Activated naive CD8-positive, alpha-beta T cell treated with anti-CD3 and anti-CD28 coated beads for 36 hours (primary cell): ENCODE measurements at places on chromosomes 5 and 9. TPM values are rescaled to one million over a fixed set of nuclear protein-coding genes. Genes with fewer than 3 reads are reported as not detected.

GRCh38 chr5:11801061-11801460 lies 103.2 kb downstream of the CTNND2 start:
- no peak for DNase-seq
- H3K27me3 ChIP-seq = no peaks in the 10 kb centered on the region
- no peaks in the 10 kb centered on the region for H3K36me3 ChIP-seq
- no peaks in the 10 kb centered on the region for H3K4me1 ChIP-seq

GRCh38 chr5:40171971-40172370 lies 507.7 kb upstream of the PTGER4 start:
- H3K27ac ChIP-seq = no peak overlapping the region
- no peaks in the 10 kb centered on the region for H3K4me1 ChIP-seq
- H3K27me3 ChIP-seq = no peaks in the 10 kb centered on the region
- H3K4me3 ChIP-seq = no peak overlapping the region

- H3K4me1 ChIP-seq = peaks cover 66% of the 10 kb centered on the region
- H3K27me3 ChIP-seq = no peaks in the 10 kb centered on the region
- H3K4me3 ChIP-seq = no peak overlapping the region
- H3K36me3 ChIP-seq = peaks cover 53% of the 10 kb centered on the region
- peak overlapping the region; percentile 38 for H3K27ac ChIP-seq
- no peak for DNase-seq
Measured at GRCh38 chr5:132414634-132415378, 45.3 kb downstream of the SLC22A5 start.

- peaks cover 11% of the 10 kb centered on the region for H3K27me3 ChIP-seq
- H3K4me3 ChIP-seq = no peak overlapping the region
- no peaks in the 10 kb centered on the region for H3K4me1 ChIP-seq
- DNase-seq = no peak
Measured at GRCh38 chr9:91547081-91547480, 123.4 kb upstream of the NFIL3 start.

DNA sequence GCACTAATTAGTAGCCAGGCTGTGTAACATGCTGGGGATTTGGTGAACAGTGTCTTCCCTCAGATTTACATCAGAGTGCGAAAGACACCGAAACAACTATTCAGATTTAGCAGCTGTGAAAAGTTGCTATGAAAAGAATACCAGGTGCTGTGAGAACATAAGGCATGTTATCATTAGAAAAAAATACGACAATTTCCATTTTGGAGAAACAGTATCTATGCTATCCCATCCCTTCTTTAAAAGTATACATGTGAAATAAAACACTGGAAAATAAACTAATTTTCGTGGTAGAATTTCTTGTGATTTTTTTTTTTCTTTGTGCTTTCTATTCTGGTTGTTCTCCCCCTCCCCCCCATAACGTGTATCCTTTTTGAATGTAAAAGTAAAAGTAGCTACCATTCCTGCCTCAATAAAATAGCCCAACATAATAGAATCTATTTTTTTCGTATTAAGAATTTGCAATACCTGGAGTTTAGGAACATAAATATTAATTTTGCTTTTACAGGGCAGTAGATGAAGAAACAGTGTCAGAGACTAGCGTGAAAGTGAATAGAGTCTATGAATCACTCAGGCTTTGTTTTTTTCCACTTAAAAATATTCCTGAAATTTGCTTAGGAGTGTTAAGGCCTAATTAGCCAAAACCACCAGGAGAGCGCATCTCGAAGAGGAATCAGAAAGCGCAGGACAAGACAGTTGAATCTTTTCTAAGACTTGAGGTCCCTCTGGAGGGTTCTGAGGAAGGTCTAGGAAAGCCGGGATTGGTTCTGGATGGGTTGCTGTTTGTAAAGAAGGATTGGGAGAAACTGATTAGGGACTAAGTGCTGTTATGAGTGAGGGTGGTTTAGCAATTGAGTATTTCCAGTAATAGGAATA lies 813 bp upstream of the SLU7 start:
- H3K4me1 ChIP-seq = peaks cover 58% of the 10 kb centered on the region
- no peak for DNase-seq
- no peaks in the 10 kb centered on the region for H3K27me3 ChIP-seq
- H3K36me3 ChIP-seq = peaks cover 20% of the 10 kb centered on the region
- H3K27ac ChIP-seq = peak overlapping the region; percentile 92

- H3K27ac ChIP-seq = no peak overlapping the region
- peaks cover 42% of the 10 kb centered on the region for H3K4me1 ChIP-seq
- H3K27me3 ChIP-seq = peaks cover 8% of the 10 kb centered on the region
- H3K4me3 ChIP-seq = no peak overlapping the region
Measured at GRCh38 chr9:97924386-97924785, 2.1 kb upstream of the TRMO start.

GRCh38 chr5:106699198-106699597 lies 971.5 kb downstream of the EFNA5 start:
- DNase-seq = no peak
- H3K27me3 ChIP-seq = no peaks in the 10 kb centered on the region
- no peak overlapping the region for H3K27ac ChIP-seq
- H3K36me3 ChIP-seq = no peaks in the 10 kb centered on the region

DNA sequence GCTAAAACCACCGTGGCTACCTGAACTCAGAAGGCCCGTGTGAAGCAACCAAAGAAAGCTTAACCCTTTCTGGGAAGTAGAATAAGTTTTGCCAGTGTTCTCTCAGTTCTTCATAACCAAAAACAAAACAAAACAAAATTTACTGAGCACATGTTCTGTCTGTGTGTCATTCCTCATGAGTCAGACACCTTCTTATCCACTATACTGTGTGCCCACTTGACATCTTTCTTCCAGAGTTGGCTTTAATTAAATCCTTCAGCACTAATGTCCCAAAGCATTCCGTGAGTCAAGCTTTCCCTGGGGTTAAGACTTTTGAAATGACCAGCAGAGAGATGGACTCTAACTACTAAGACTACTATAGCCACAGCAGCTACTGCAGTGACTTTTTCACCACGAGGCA lies 61.3 kb downstream of the GLIS3 start:
- H3K27ac ChIP-seq = peak overlapping the region; percentile 71
- H3K4me1 ChIP-seq = peaks cover 50% of the 10 kb centered on the region
- no peak for DNase-seq
- H3K36me3 ChIP-seq = peaks cover 7% of the 10 kb centered on the region

GRCh38 chr9:84758817-84759216 lies 89.3 kb downstream of the NTRK2 start:
- peaks cover 8% of the 10 kb centered on the region for H3K4me1 ChIP-seq
- no peak overlapping the region for H3K4me3 ChIP-seq
- peaks cover 22% of the 10 kb centered on the region for H3K27me3 ChIP-seq
- peak overlapping the region; percentile 69 for H3K27ac ChIP-seq
- no peaks in the 10 kb centered on the region for H3K36me3 ChIP-seq

DNA sequence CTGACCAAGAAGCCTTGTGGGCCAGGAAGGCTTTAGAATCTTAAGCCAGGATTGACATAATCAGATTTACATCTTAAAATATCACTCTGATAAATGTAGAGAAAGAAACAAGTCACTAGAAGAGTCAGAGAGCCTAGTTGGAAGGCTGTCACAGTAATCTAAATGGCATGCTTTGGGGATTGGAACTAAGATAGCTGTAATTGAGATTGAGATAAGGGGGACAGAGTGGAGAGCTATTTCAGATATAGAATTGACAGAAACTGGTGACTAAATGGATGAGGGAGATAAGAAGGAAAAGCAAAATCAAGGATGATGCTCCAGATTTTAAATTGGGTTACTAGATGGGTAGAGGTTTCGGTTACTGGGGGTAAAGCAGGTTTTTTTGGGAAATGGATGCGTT lies 100.5 kb downstream of the XRCC4 start:
- no peaks in the 10 kb centered on the region for H3K27me3 ChIP-seq
- H3K4me3 ChIP-seq = no peak overlapping the region
- no peaks in the 10 kb centered on the region for H3K4me1 ChIP-seq

DNA sequence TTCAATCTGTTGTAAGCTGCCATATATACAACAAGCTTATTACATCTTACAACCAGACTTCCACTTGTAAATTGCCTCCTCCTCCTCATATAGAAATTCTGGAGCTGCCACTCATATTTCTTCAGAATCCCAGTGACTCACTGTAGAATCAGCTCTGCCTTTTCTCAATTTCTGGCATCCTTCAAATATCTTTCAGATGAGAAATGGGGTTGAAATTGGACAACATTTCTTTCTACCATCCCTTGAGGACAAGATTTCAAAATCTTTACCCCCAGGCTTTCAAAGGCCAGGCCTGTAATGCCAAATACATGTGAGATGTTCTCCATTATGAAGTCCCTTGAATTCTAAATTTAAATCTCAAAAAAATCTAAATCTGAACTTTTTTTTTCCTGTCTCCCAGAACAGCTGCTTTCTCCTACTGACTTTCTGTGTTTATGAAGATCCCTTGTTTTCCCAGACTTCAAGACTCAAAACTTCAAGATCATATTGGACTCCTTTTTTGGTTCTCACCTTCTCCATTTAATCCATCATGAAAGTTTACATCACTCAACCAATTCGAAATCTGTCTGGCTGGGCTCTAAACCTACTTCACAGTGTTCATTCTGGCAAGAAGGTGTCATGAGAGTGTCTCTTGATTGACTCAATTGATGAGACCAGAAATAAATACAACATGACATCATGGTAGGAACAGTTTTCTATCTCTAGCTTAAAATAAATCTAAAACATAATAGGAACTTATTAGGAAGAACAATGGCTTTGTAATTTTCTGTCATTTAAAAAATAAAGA lies 109.8 kb downstream of the HMHB1 start:
- H3K27me3 ChIP-seq = peaks cover 7% of the 10 kb centered on the region
- no peak overlapping the region for H3K27ac ChIP-seq
- peaks cover 7% of the 10 kb centered on the region for H3K4me1 ChIP-seq
- H3K4me3 ChIP-seq = no peak overlapping the region

DNA sequence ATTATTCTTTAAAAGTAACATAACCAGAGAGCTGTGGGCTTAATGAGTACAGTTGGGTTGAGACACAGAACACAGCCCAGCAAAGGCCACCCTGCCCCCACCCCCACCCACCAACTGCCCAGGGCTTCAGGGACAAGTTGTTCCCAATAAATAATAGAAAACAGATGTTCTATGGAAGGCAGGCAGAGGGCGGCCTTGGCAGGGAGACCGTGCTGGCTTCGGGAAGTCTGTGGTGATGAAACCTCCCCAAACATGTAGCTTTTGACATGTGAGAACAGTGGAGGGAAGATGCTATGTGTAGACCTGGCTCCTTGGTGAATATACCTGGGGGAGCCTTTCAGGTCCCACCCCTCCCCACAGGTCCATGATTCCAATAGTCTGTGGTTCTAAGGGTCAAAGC lies 10.0 kb downstream of the TRAF1 start:
- peak overlapping the region; percentile 69 for H3K4me3 ChIP-seq
- DNase-seq = no peak
- no peaks in the 10 kb centered on the region for H3K27me3 ChIP-seq
- H3K36me3 ChIP-seq = peaks cover 94% of the 10 kb centered on the region
- H3K27ac ChIP-seq = peak overlapping the region; percentile 88

GRCh38 chr9:25449503-25449902 lies 228.7 kb downstream of the TUSC1 start:
- no peak overlapping the region for H3K27ac ChIP-seq
- H3K27me3 ChIP-seq = no peaks in the 10 kb centered on the region
- H3K4me1 ChIP-seq = no peaks in the 10 kb centered on the region
- DNase-seq = no peak

DNA sequence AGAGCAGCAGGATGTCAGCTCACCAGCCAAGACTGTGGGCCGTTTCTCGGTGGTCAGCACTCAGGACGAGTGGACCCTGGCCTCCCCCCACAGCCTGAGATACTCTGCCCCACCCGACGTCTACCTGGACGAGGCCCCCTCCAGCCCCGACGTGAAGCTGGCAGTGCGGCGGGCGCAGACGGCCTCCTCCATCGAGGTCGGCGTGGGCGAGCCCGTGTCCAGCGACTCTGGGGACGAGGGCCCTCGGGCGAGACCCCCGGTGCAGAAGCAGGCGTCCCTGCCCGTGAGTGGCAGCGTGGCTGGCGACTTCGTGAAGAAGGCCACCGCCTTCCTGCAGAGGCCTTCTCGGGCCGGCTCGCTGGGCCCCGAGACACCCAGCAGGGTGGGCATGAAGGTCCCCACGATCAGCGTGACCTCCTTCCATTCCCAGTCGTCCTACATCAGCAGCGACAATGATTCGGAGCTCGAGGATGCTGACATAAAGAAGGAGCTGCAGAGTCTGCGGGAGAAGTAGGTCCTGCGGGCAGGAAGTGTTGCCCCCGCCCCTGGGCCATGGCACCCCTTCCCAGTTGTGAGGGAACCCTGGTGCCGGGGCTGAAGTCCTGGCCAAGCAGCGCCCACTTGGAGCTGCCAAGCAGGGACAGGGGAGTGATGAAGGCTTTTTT lies 108.9 kb downstream of the WNK2 start:
- H3K4me3 ChIP-seq = no peak overlapping the region
- no peaks in the 10 kb centered on the region for H3K36me3 ChIP-seq
- H3K4me1 ChIP-seq = no peaks in the 10 kb centered on the region
- no peaks in the 10 kb centered on the region for H3K27me3 ChIP-seq

GRCh38 chr5:169287529-169287928 lies 13.4 kb downstream of the SLIT3 start:
- no peak for DNase-seq
- H3K4me3 ChIP-seq = no peak overlapping the region
- no peaks in the 10 kb centered on the region for H3K4me1 ChIP-seq
- no peak overlapping the region for H3K27ac ChIP-seq
- H3K27me3 ChIP-seq = peaks cover 4% of the 10 kb centered on the region

GRCh38 chr5:96835791-96836191 lies 28.0 kb upstream of the ERAP1 start:
- H3K36me3 ChIP-seq = no peaks in the 10 kb centered on the region
- no peaks in the 10 kb centered on the region for H3K27me3 ChIP-seq
- H3K4me3 ChIP-seq = no peak overlapping the region

Gene CREB3
- total RNA-seq = 24.5 TPM

Gene SURF2
- 32.2 TPM for total RNA-seq

Gene TRIM7
- 0.62 TPM for total RNA-seq

Gene SLCO6A1
- not detected for total RNA-seq

Gene OR13F1
- total RNA-seq = not detected

Gene PLAC8L1
- total RNA-seq = 0.36 TPM

Gene GARNL3
- 2.0 TPM for total RNA-seq

Gene SHB
- total RNA-seq = 1.8 TPM

Gene MEGF9
- total RNA-seq = 3.8 TPM

Gene MED10
- 59.1 TPM for total RNA-seq
